ENCODE measurements at places on chromosomes 5 and 9.
A peak's percentile ranks its signal among the peaks of the same experiment; 100 is the strongest.

- no peak for DNase-seq
These were observed 14.3 kb upstream of the RANBP6 start for GRCh38 chr9:6029604-6030274.

DNA sequence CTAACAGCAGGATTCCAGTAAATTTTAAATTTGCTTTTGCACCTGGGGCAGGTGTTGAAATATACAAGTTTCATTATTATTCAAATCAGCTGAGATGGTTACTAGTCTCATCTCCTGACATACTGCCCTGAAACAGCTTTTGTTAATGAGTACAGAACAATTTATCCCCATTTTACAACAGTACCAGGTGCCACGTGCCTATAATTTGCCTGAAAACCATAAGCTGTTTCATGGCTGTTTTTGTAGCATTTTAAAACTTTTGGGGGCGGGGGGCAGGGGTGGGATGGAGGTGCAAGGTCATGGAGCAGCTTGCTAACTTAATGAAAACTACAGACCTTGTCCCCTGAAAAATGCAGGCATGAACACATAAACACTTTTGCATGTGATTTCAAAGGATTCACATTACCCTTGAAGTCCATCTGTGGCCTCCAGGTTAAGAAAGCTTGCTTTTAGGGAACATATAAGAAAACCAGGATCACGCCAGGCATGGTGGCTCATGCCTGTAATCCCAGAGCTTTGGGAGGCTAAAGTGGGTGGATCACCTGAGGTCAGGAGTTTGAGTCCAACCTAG, 42.1 kb downstream of the TIMD4 start:
- DNase-seq = no peak

GRCh38 chr9:68492806-68493205, 47.9 kb downstream of the TMEM252 start:
- DNase-seq = no peak

GRCh38 chr9:116223926-116224325, 70.3 kb downstream of the PAPPA start:
- DNase-seq = no peak

- DNase-seq = peak; percentile 96
These were observed 25.2 kb downstream of the GFI1B start for GRCh38 chr9:133003671-133004090.

- no peak for DNase-seq
These were observed 20.1 kb upstream of the PFDN1 start for GRCh38 chr5:140322751-140323731.

- DNase-seq = no peak
These were observed 211.2 kb upstream of the TBCA start for GRCh38 chr5:77987331-77987730.

DNA sequence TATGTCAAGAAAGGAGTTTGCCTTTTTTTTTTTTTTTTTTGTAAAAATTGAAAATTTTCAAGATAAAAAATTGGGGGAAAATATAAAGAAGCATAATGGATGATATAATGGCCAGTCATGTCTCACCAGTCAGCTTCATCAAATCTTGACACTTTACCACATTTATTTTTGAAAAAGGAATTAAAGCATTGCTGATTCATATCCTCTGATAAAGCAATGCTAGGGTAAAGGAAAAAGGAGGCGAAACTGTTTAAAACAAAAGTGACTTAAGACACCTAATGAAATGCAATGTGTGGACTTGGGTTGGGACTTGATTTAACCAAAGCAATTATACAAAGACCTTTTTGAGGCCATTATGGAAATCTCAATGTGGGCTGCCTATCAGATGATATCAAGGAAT, 208.5 kb downstream of the ARHGAP26 start:
- DNase-seq = no peak

GRCh38 chr9:132814937-132815336, 63.1 kb downstream of the AK8 start:
- no peak for DNase-seq

DNA sequence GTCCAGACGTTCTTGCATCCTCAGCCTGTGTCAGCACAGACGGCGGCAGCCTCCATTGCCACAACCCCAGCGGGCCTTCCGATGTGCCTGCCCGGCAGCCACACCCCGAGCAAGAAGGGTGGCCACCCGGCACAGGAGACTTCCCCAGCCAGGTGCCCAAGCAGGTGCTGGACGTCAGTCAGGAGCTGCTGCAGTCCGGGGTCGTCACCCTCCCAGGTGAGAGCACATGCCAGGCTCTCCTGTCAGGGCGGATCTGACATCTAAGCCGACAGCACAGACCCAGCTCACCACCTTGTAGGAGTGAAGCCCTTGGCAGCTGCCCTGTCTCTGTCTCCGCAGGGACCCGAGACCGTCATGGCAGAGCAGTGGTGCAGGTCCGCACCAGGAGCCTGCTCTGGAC, 48.3 kb upstream of the LRRC14B start:
- DNase-seq = no peak

DNA sequence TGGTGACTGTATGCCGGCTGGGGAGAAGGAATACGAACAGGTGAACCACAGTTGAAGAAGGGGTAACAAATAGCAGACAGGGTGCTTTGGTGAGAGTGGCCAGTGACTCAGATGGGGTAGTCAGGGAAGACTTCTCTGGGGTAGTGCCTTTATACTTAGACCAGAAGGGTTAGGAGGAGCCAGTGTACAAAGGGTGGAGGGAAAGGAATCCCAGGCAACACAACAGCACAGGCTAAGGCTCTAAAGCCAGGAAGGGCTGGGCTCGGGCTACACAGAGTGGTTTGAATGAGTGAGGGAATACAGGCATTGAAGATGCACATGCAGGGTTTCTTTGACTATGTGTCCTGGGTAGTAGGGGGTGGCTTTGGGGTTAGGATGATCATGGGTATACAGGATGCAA, 70.6 kb upstream of the CXCL14 start:
- DNase-seq = no peak

DNA sequence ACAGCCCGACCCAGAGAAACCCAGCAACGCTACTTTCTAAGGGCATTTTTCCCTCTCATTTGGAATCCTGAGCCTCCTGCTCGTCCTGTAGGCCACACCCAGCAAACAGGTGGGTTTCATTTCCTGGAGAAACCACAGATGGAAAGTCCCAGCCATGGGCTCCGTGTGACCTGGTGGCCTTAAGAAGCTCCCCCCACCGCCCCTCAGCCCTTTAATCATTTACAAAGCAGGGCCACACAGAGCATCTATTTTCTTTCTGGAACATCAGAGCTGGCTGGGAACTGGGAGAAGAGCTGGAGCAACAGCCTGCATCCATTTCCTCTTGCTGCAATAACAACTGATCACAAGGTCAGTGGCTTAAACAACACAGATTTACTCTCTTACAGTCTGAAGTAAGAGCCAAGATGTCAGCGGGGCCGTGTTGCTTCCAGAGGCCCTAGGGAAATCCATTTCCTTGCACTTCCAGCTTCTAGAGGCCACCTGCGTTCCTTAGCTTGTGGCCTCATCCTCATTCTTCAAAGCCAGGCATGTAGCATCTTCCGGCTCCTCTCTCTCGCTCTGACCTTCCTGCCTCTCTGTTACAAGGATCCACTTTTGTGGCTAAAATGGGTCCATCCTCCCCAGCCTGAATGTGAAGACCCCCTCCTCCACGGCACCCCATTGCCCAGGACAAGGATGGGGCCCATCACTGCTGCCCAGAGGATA, 40.5 kb downstream of the C9orf50 start:
- no peak for DNase-seq

- peak; percentile 8 for DNase-seq
These were observed 478.9 kb downstream of the HTR1A start for GRCh38 chr5:63483338-63483737.

DNA sequence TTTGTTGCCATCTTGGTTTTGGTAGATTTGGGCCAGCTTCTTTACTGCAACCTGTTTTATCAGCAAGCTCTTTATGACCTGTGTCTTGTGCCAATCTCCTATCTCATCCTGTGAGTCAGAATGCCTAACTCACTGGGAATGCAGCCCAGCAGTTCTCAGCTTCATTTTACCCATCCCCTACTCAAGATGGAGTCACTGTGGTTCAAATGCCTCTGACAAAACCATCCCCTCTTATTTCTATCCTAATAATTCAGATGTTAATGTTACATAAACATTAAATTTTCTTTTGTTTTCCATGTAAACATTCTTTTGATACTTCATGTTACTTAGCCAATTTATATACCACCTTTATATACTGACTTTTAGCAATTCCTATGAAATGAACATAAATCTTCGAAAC, 746.3 kb downstream of the CDH18 start:
- DNase-seq = no peak

GRCh38 chr5:154728939-154729588, 26.1 kb upstream of the LARP1 start:
- no peak for DNase-seq

DNA sequence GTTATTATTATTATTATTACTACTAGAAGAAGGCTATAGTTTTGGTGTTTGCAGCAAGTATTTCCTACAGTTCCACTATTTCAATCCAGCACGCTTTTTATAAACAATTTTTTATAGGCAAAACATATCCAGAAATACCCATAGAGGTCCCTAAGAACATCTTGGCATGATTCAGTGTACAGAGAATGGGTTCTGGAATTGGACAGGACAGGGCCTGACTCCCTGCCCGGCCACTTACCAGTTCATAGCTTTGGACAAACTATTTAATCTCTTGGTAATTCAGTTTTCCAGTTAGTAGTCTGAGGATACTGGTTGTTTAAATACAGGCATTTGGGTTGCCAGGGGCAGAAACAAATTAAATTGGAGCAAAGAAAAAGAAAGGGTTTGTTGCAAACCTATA, 91.2 kb downstream of the PGM5 start:
- no peak for DNase-seq
